Cardiac ventricle fibroblast (primary cell): ENCODE measurements at places on chromosomes 5 and 9. TPM values are rescaled to one million over a fixed set of nuclear protein-coding genes. Genes with fewer than 3 reads are reported as not detected.

Gene ECM2
- total RNA-seq, result 39.1 and 50.1 TPM in 2 replicates

Gene LCN15
- not detected in 2 replicates for total RNA-seq

Gene ABO
- 0.06 TPM in 1 of 2 replicates, not detected in the other for total RNA-seq

Gene PCDHGA2
- 3.5 and 5.2 TPM in 2 replicates for total RNA-seq

Gene CA9
- 3.5 and 3.9 TPM in 2 replicates for total RNA-seq

Gene ADAMTS6
- total RNA-seq, result 1.7 and 2.9 TPM in 2 replicates

Gene RGS7BP
- 0.98 and 1.1 TPM in 2 replicates for total RNA-seq

Gene PDE6A
- total RNA-seq, result not detected in 2 replicates
